ENCODE measurements at places on chromosomes 4 and X.

- no peak for DNase-seq
These were observed 59.0 kb upstream of the ADGRA3 start for GRCh38 chr4:22574880-22575279.

- no peak for DNase-seq
These were observed 150.4 kb upstream of the NOCT start for GRCh38 chr4:138864961-138865720.

DNA sequence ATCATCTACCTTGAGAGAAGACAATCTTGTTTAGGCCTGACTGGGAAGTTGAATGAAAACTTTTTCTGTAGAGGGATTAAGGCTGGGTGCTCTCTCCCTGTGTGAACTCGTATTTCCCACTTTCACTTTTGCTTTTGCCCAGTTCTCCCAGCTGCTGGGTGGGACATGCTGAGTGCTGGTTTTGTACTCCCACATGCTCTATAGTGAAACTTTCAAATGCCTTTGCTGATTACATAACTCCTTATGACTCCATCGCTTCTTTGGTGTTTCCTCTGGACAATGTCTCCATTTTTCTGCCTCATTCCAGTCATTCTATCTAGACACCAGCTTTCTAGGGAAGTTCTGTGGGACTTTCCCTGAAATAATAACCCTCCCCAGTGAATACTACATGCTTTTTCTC is 100.5 kb downstream of the CLNK start:
- no peak for DNase-seq

- DNase-seq: no peak
These were observed 6.3 kb downstream of the CA5B start for GRCh38 chrX:15744181-15744867.

DNA sequence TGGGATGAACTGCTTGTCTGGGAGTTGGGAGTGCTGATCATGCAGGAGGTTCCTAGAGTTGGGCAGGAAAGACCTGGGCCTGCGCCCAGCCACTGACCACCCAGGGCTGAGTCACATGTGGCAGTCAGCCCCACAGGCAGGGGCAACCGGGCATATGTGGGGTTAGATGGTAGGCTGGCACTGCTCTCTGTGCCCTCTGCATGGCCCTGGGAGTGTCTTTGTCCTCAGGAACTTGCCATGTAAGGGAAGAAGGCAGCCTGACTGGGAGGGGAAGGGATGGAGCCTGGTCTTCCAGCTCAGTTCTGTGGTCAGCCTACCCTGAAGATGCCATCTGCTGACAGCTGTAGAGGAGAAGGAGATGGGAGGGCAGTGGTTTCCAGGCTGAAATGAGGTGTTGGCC is 70.2 kb upstream of the EFNB1 start:
- DNase-seq: no peak

GRCh38 chrX:9464435-9465371 is at the start of gene TBL1X:
Gene TBL1X (plus strand): TSS chrX:9465058. CDS start chrX:9653587, 188,529 bp downstream.
- peak; percentile 53 for DNase-seq

All from hematopoietic multipotent progenitor cell treated with erythropoietin and hydrocortisone succinate and interleukin-3 and kit ligand, for 17 days (in vitro differentiated cells).